T-helper 2 cell (primary cell): ENCODE measurements at places on chromosomes 6 and 20.

GRCh38 chr20:53739799-53740785, 146.5 kb upstream of the ZNF217 start:
- DNase-seq, result no peak

- no peak for DNase-seq
Observed at GRCh38 chr6:169868458-169868857, 117.0 kb downstream of the ERMARD start.

DNA sequence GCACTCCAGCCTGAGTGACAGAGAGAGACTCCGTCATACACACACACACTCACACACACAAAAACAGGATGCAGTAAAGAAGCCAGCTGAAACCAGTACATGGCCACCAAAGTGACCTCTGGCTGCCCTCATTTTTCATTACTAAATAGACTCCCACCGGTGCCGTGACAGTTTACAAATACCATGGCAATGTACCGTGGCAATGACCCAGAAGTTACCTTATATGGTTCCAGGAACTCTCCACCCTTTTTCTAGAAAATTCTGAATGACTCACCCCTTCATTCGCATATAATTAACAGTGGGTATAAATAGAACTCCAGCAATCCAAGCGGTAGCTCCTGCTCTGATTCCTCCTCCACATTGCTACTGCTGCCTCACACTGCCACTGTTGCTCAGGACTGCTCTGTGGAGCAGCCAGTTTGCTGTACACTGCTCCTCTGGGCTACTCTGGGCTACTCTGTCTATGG, 57.7 kb downstream of the SNX5 start:
- no peak for DNase-seq

- no peak for DNase-seq
Observed at GRCh38 chr20:35306931-35307517, 14.8 kb upstream of the FAM83C start.

DNA sequence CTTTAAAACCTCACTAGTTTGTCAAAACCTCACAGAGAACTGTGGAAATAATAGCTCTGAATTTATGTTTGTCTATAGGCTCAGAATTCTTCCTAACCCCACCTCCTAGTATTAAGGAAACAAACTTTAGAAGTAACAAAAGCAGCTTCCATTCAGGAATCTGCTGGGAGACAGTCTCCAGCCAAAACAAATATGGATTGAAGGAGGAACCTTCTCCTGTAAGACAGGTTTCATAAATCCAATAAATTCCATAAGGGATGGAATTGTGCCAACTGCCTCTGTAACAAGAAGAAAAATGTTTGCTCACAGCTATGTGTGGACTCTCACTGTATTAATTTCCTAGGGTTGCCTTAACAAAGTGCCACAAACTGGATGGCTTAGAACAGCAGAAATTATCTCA, 7.5 kb downstream of the SYCP2 start:
- no peak for DNase-seq

GRCh38 chr20:3081641-3082040, 2.9 kb downstream of the AVP start:
- no peak for DNase-seq

GRCh38 chr20:62668441-62669027, 26.2 kb downstream of the SLCO4A1 start:
- DNase-seq, result no peak

GRCh38 chr6:134238960-134239795, 78.7 kb downstream of the SGK1 start:
- DNase-seq, result no peak

DNA sequence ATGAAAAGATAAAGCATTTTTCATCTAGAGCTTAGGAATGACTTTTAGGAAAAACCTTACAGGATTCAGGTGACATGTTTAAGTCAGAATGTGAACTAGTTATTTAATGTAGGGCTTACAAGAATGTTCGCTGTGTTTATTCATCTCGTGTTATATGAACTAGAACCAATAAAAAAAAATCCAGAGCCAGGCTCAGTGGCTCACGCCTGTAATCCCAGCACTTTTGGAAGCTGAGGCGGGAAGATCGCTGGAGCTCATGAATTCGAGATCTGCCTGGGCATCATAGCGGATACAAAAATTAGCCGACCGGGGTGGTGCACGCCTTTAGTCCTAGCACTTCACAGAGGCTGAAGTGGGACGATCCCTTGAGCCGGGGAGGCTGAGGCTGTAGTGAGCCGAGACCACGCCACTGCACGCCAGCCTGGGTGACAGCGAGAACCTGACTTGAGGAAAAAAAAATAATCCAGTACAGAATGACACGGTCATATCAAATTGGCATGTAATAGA, 46.3 kb downstream of the OR2B2 start:
- DNase-seq, result no peak

DNA sequence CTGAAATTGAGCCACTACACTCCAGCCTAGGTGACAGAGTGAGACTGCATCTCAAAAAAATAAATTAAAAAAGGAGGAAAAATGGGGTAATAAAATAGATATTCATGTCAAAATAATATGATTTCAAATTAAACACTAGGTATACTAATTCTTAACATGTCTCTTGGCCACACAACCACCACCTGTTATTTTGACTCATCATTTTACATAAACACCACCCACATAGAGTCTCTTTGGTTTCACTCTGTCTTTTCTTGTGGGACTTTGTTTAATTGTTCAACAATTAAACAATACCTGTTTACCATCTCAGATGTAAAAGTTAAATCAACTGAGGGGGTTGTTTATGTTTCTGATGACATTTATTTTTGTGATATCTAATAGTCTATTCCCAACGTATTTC, 476.8 kb upstream of the ADGRB3 start:
- DNase-seq, result no peak

- no peak for DNase-seq
Observed at GRCh38 chr6:170205534-170206316, 85.2 kb downstream of the DLL1 start.

DNA sequence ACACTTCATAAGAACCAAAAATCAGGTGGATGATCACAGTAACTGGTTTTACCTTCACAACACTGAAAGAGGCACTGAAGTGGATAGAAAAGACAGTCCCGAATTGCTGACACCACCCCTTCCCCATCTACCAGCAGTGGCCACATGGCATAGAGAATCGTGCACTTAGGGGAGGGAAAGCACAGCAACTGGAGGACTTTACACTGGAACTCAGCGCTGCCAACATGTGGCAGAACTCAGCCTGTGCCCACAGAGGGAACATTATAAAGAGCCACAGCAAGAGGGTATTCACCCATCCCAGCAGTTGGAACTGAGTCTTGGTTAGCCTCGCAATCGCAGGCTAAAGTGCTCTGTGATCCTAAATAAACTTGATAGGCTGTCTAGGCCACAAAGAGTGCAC, 6.5 kb upstream of the KIAA1586 start:
- no peak for DNase-seq

DNA sequence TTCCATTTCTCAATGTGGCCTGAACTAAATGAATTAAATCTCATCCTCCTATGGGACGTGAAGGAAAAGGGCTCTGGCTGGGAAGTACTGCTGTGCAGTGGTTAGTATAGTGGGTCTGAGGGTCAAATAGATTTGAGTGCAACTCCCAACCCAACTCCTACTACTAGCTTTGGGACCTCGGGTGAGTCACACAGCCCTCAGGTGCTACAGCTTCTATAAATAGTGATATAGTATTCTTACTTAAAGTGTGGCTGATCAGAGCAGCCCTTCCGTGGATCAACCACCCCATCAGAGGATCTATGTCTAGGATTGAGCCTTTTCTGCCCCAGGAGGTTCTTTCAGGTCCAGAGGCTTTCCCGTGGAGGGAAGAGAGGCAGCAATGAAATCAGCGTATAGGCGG, 904 bp upstream of the UST start:
- no peak for DNase-seq

GRCh38 chr6:103122766-103123601, 1729.5 kb downstream of the GRIK2 start:
- DNase-seq, result peak; percentile 13

DNA sequence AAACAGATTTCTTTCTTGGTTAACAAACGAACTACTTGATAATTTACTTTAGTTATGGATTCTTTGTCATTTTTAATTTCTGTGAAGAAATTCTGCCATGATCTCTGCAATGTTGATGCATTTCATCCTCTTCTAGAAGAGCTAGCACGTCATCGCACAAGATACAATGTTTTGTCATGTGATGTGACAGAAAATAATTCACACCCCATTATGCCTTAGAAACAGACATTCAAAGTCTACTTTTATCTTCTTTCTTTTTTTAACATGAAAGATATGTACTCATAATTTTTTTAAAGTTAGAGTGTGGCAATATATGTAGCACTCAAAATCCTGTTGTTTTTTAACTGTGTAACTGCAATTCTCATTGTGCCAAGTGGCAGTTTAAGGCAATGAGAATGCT, 39.6 kb upstream of the NELFCD start:
- DNase-seq, result no peak

- no peak for DNase-seq
Observed at GRCh38 chr20:45036044-45036755, 64.7 kb downstream of the KCNS1 start.

GRCh38 chr6:126072834-126073233, 86.5 kb downstream of the TRMT11 start:
- no peak for DNase-seq

- no peak for DNase-seq
Observed at GRCh38 chr6:21045135-21045700, 511.0 kb downstream of the CDKAL1 start.

DNA sequence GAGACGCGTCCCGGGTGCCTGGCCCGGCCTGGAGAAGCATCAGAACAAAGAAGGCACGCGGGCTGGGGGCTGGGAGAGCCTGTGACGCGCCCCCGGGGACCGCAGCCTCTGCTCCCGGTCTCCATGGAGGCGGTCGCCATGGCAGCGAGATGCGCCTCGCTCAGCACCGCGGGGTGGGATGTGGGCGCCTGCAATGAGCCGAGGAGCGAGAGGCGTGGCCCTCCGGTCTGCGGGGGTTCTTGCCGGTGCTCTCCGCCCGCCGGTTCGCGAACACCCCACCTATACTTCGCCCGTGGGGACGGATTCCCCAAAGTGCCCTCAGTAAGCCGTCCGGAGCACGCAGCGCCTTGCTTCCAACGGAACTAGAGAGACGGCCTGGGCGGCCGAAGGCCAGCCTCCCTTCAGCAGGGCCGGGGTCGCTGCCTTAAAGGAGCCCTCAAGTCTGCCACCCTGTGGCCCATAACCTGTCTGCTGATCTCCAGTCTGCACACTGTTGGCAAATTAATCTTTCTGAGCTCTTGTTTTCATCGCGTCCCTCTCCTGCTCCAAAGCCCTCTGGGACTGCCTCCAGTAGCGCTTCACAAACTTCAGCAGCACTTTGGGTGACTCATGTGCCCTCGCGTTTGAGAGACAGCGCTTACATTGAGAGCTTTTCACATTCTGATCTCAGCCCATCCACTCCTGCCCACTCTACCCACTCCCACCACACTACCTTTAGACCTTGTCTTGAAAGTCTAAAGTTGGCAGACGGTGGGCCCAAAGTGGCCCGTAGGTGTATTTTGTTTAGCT, 983 bp upstream of the ADISSP start:
- peak; percentile 88 for DNase-seq

GRCh38 chr20:1061484-1062221, 56.7 kb upstream of the PSMF1 start:
- DNase-seq, result no peak

DNA sequence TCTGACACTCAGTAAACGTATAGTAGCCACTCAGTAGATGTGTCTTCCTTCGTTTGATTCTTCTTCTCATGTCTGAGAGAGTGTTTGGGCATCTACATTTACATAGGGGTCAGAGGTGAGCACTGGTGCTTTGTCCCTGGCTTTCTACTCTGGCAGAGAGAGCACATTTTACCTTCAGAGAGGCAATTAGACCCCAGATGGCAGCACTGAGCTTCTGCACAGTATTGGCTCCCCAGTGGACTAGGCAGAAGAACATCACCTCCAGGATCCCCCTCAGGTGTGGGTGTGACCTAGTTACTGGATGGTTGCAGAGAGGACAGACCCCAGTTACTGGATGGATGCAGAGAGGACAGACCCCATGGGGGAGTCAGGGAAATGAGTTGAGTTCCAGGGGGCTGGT, 327.2 kb downstream of the DHX35 start:
- DNase-seq, result no peak

- no peak for DNase-seq
Observed at GRCh38 chr6:131967948-131968347, 16.8 kb upstream of the CCN2 start.

GRCh38 chr6:136791296-136792094, 782 bp downstream of the MAP3K5 start:
- peak; percentile 41 for DNase-seq

- DNase-seq, result no peak
Observed at GRCh38 chr6:137407816-137408215, 86.4 kb downstream of the OLIG3 start.

DNA sequence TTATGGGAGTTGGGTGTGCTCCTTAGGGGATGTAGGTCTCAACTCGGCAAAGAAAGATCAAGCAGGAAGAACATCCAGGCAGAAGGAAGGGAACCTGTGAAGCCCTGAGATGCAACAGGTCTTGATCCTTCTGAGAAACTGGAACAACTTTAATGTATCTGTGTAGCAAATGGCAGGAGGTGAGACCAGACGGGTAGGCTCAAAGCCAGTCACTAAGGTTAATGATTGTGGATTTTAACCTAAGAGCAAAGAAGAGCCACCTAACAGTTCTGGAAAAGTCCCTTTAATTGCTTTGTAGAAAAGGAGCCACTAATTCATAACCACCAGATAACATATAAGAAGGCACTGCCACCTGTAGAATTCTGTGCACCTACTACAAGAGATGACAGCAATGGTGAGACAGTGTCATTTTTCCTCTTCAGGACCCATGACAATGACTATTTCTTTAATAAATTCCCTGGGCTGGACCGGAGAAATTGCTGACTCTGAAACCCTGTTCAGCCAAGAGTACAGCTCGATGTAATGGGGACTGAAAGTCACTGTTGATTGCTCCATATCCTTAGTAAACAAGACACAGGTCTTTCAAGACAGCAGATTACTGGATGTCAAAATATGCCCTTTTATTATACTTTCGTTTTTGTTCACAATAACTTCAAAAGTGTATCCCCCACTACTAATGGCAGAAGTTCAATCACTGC, 326.2 kb downstream of the CBLN4 start:
- DNase-seq, result no peak

DNA sequence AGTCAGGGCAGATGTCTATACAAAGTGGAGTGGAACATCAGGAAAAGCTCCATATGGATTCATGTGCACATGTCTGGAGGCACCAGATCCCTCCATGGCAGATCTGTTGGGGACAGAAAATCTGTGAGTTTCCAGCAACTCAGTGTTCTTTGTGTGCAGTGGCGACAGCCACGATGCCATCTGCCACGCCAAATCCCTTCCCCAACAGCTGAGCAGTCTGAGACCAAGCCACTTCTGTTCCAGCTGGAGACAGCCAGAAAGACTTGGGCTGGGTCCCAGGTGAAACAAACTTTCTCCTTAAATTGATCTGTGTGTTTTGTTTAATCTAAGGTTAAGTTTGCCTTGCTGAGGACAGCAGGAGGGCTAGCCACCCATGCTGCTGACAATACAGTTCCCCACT, 22.9 kb downstream of the FKBP1A start:
- no peak for DNase-seq
